NCI-H69 (cell line): ENCODE measurements at places on chromosomes 13 and 19.

DNA sequence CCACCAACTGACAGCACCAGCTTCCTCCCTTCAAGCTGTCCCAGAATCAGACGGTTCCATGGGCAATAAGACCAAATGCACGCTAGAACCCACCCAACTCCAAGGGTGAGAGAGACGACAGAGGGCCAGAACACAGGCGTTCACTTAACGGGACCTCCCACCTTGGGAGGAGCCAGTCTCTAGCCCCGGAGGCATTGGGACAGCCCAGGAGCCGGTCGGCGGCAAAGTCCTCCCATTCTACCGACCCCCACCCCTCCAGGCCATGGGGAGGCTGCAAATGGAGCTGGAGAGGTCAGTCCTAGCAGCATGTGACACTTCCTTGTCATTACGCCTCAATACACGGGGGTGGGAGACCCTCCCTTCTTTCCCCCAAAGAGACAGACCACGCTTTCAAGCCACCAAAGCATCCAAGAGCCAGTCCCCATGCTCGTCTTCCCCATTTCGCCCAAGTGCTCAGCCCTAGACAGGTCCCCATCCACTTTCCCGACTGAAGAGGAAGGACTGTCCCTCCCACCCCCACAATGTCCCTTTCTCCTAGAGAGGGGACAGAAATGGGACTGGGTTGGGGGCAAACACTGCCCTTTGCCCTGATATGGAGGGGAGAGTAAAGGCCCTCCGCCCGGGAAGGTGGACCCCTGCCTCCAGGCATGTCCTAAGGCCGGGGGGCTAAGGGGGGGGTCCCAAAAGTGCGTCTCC lies 964 bp downstream of the KHSRP start:
- DNase-seq = peak; percentile 50

DNA sequence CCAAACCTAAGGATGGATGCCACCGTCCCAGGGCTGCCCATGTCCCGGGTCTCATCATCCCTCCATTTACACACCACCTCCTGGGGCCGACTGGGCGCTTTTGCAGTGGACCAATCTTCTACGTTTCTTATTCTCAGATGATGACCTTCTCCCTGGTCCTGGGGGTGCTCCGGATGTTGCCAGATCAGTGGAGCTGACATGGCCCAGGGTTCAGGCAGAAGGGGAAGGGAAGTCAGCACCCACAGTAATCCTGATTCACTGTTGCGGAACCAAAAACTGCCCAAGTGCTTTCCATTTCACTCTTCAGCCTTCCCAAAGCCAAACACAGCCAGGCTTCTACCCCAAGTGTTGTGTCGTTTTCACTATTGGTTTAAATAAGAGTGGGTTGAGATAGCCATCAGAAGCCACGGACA lies 29.8 kb downstream of the RAB20 start:
- no peak for DNase-seq

GRCh38 chr19:56690670-56691069 lies 19.1 kb upstream of the ZNF835 start:
- DNase-seq = no peak

DNA sequence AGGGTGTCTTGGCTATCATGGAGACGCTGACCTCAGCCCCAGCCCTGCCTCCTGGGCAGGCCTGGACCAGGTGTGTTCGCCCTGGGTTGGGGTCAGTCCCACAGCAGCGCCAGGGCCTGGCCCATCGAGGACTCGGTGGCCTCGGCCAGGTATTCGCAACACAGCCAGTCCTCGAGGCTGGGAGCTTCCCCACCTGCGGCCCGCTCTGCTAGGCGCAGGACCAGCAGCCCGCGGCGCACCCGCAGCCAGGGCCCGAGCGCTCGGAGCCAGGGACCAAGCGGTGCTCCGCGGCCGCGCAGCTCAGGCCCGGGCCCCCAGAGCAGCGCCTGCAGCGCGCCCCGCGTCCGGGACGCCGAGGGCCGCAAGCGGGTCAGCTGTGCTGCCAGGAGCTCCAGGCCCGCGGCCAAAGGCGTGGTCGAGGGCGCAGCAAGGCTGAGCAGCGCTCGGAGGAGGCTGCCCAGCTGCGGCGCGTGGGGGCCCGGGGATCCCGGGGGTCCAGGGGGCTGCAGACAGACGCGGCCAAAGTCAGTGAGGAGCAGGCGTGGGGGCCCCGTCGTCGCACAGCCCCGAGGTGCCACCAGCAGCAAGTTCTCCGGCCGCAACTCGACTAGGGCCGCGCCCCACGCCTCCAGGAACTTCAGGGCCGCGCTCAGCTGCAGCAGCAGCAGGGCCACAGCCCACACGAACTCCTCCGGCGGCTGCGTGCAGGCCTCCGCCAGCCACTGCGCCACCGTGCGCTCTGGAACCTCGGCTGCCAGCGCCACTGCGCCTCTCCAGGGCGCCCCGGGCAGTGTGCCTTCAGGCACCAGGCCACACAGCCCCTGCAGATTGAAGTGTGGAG lies 6.2 kb downstream of the PEAK3 start:
- no peak for DNase-seq

GRCh38 chr19:1609103-1609396 lies 3.8 kb upstream of the UQCR11 start:
- peak; percentile 9 for DNase-seq

DNA sequence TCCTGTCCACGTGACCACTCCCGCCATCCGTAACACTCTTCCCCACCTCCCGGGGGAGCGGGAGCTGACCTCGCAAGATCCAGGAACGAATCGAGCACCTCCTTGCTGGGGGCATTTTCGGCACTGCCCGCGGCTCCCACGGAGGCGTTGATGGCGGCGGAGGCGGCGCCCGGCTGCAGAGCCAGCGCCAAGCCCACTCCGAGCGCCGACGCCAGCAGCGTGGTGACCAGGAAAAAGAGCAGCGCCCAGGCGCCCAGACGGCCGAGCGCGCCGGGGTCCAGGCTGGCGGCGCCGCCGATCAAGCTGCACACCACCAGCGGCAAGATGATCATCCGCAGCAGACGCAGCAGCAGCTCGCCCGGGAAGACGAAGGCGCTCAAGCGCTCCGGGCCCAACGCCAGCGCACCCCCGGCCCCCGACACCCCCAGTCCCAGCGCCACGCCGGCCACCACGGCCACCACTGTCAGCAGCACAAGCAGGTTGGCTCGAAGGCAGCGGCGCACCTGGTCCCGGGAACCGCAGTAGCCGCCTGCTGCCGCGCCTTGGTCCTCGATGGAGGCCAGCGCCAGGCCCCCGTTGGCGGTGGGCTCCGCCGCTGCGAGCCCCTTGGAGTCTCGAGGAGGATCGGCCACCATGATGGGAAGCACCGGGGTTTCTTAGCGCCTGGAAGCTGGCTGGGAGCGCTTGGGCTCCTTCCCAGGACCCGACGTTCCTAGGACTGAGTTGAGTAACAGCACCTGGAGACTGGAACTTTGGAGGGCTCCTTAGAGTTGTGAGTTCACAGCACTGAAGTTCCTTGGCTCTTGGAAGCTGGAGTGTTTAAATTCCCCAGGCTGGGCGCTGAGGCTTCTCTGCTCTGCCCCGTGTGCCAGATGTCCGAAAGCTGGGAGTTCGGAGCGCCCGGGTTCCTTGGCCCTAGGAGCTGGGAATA lies 798 bp downstream of the SLC1A5 start:
- DNase-seq = peak; percentile 69

DNA sequence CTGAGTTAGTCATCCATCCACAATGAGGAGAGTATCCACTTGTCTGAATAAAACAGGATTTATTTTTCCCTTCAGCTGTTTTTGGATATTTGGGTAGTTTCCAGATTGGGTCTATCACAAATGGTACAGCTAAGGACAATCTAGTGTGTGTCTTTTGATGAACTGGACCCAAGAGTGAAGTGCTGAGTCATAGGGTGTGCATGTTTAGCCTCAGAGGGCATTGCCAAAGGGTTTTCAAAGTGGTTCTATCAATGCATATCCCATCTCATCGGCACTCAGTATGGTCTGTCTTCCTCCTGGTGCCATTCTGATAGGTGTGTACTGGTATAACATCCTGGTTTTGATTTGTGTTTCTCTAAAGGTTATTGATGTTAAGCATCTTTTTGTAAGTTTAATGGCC lies 62.3 kb downstream of the GSX1 start:
- no peak for DNase-seq

DNA sequence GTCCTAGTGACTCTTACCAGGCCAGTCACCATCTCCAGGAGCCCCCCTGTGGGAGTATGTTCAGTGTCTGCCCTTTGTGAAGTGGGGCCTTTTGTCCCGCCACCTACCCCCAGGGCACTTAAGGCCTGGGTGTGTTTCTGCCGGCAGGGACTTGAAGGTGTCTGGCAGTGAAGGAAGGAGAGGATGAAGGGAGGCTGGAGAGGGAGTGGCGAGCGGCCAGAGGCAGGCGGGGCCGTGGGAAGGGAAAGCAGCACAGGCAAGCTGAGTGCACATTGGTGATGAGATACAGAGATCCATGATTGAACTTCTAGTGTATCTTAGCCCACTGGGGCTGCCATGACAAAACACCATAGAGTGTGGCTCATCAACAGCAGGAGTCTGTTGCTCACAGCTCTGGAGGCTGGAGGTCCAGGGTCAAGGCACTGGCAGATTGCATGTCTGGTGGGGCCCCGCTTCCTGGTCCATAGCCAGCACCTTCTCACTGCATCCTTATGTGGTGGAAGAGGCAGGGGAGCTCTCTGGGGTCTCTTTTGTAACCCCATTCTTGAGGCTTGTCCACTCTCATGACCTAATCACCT lies 17.5 kb downstream of the CUL4A start:
- DNase-seq = no peak

DNA sequence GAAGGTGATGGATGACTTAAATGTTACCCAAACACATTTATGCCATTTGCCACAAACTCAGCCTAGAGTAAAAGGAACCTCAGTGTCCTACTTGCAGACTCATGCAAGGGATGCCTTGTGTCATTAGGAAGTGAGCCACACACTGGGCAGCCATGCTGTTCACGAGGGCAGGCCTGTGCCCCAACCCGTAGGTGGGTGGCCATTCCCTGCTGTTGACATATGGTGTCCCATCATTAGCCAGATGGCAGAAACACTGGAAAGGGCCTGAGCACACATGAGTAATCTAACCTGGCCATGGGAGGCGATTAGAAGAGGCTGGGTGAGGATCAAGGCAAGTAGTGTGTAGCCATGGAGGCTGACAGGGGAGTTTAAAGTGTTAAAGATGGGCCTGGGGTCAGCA lies 9.7 kb upstream of the LRCH1 start:
- DNase-seq = peak; percentile 91

DNA sequence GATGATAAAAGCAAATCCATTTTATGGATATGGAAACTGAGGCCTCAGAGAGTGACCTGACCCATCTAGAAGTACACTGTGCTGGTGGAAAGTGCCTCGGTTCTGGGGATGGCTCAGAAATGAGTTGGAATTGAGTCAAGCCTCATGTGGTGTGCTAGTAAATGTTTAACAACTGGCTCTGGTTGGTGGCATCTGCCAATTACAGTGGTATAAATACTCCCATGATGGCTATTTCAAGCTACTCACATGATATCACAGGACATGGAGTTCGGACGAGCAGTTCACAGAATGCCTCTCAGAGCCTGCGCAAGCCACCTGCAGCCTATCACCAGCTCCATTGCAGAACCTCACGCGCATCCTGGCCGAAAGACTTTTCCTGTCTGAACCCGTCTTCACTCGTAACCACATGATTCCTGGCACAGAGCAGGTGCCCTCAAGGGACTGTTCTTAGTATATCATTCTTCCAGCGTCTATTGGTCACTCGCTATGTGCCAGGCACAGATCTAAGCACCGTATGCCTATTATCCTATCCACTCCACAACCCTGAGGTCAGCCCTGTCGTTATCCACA lies 9.1 kb downstream of the TMEM150B start:
- no peak for DNase-seq

GRCh38 chr13:43405457-43405856 lies 381.3 kb downstream of the ENOX1 start:
- DNase-seq = no peak
